Activated CD4-positive, alpha-beta memory T cell treated with anti-CD3 and anti-CD28 coated beads for 36 hours (primary cell): ENCODE measurements at places on chromosomes 3 and 15. TPM values are rescaled to one million over a fixed set of nuclear protein-coding genes. Genes with fewer than 3 reads are reported as not detected.

GRCh38 chr15:76663529-76663928 lies 241.6 kb downstream of the SCAPER start:
- no peak for DNase-seq

DNA sequence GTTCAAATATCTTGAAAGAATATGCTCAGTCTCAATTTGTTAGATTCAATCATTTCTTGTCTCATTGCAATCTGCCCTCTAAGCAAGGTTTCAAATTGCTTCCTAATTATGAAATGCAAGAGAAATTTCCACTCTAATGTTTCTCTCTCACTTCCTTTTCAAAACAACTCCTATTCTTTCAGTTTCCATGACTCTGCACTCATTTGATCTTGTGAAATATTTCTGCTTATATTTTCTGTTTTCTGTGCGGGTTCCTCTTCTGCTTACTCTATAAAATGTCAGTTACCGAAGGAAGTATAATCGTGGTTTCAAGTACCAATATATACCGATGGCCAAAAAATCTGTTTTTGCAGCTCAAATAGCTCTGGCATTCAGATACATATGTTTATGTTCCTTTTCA lies 521.9 kb upstream of the NAALADL2 start:
- DNase-seq = no peak

DNA sequence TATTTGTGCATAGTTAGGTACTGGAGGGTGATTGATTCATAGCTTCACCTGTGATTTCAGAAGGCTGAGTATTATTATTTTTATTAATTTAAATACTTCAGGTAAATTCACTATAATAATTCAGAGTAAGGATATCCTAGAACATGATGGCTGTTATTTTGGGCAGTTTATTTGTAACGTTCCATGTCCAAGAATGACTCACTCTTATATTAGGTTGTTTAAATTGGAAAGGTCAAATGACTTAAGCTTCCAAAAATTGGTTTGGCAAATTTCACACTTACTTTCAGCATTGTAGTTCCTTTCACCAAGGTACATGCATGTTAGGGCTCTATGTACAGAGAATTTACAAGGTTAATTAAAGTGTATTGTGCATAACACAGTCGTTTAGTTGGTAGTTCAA lies 120.2 kb downstream of the EPHA3 start:
- DNase-seq = no peak

GRCh38 chr3:131797776-131798175 lies 237.0 kb downstream of the CPNE4 start:
- DNase-seq = no peak

Gene TEX55
- not detected for total RNA-seq

Gene CNTN3
- not detected for total RNA-seq
